Activated CD8-positive, alpha-beta T cell treated with anti-CD3 and anti-CD28 coated beads, Interleukin-2, amount 10 ng/mL, durations not matched to agents 7 days and 5 days (primary cell): ENCODE measurements at places on chromosomes 1 and 21.

DNA sequence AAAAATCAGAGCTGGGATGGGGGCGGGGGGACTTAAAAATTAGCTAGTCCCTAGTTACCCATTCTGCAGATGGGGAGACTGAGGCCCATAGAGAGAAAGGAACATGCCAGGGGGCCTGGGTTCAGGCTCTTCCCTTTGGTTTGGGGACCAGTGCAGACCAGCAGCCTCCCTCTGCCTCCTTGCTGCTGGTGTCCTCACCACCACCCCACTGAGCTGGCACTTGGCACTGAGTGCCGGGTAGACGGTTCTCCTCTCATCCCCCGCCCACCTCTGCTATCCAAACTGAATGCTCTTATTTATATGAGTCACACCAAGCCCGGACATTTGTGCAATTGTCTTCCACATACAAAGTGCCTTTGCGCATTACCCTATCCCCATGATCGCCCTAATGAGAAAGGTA lies 39.2 kb downstream of the CAMK2N1 start:
- H3K4me1 ChIP-seq = no peaks in the 10 kb centered on the region
- H3K27ac ChIP-seq = no peak overlapping the region
- no peak for DNase-seq
- H3K4me3 ChIP-seq = no peak overlapping the region

- peak; percentile 56 for DNase-seq
- peak overlapping the region; percentile 86 for H3K27ac ChIP-seq
- peaks cover 12% of the 10 kb centered on the region for H3K27me3 ChIP-seq
- H3K4me1 ChIP-seq = peaks cover 31% of the 10 kb centered on the region
- peaks cover 1% of the 10 kb centered on the region for H3K36me3 ChIP-seq
These were observed 630 bp downstream of the ACP6 start for GRCh38 chr1:147669469-147670318.

- H3K27me3 ChIP-seq = no peaks in the 10 kb centered on the region
- H3K4me3 ChIP-seq = no peak overlapping the region
- DNase-seq = no peak
These were observed 48.1 kb upstream of the ENAH start for GRCh38 chr1:225700889-225701465.

DNA sequence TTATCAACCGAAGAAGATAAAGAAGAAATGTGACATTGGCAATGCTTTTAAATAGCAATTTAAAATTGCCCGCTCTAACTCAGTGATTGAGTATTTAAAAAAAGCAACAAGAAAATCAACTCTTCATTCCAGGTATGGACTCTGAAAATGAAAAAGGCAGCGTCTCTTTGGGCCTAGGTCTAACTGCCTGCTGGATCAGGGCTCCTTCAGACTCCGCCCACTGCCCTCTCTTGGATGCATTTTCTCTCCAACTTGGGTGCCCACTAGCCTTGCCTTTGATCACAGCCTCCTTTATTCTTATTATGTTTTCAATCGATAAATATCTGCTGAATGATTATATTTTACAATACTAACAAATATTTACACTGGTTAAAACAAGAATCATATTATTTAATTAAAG lies 268.9 kb downstream of the MRPL39 start:
- H3K27me3 ChIP-seq = peaks cover 5% of the 10 kb centered on the region
- no peaks in the 10 kb centered on the region for H3K36me3 ChIP-seq
- H3K4me3 ChIP-seq = no peak overlapping the region
- no peak for DNase-seq

DNA sequence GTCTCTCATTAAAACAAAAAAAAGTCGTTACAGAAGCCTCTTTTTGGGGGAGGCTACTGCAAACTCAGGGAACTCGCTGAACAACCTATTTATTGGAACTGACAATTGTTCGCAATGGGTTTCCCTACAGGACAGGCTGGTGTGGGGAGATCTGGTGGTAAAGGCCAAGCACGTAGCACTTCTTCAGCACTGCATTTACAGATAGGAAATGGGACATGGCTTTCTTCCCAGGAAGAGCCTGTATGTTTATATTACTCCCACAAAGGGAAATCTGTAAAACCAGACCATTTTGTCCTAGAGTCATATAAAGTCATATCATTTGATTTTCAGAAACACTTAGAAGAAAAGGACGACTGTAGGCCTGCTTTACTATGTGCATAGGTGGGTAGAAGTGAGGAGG lies 38.8 kb upstream of the TBX15 start:
- DNase-seq = no peak
- H3K4me1 ChIP-seq = no peaks in the 10 kb centered on the region
- H3K36me3 ChIP-seq = no peaks in the 10 kb centered on the region
- no peak overlapping the region for H3K4me3 ChIP-seq

DNA sequence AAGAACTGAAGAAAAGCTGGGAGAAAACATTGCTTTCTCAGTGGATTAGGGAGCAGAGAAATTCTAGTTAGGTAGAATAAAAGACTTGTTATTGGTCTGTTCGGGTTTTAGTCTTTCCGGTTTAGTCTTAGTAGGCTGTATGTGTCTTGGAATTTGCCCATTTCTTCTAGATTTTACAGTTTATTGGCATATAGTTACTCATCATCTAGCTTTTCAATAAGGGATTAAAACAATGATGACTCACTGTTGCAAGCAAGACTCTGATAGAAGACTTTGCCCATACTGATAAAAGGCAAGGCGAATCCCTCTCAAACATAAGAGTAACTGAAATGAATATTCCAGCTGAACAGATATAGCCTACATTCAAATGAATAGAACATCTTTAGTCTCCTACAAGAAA lies 62.3 kb downstream of the GPR137B start:
- DNase-seq = no peak
- no peaks in the 10 kb centered on the region for H3K4me1 ChIP-seq
- H3K36me3 ChIP-seq = peaks cover 29% of the 10 kb centered on the region
- no peaks in the 10 kb centered on the region for H3K27me3 ChIP-seq
- H3K27ac ChIP-seq = no peak overlapping the region
